ENCODE measurements at places on chromosomes 12 and 14.

GRCh38 chr12:99498756-99499155, 148.8 kb upstream of the GARIN6 start:
- no peak for DNase-seq

DNA sequence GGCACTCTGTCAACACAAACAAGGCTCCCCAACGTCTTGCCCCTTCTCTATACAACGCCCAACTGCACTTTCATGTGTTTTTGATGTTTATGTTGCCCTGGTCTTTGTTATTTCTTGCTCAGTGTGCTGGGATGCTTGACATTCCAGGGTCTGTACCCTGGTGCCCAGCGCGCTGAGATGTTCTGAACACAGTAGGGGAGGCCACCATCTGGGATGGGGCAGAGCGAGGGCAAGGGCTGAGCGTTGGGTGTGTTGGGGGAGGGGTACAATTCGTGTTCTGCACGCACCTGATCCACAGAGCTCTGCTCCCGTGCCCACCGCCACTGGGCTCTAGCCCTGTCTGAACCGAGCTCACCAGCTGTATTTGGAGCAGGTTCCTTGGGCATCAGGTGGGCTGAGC, 52.9 kb downstream of the ISCA2 start:
- DNase-seq: no peak

DNA sequence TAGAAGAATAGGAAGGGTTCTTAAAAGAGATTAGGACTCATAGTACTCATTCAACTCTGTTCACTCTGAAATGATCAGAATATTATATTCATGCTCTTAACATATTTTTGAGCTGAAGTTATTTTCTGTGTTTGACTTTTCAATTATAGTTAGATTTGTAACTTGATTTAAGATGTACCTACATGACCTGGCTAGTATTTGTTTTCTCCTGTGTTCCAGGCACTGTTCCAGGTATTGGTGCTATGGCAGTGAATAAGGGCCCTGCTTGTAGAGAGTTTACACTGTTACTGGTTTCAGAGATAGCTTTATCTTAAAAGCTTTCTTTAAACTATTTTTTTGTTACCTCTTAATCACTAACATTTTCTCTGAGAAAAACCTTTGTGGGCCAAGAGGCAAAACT, 19.1 kb upstream of the SLC17A8 start:
- DNase-seq: no peak

- no peak for DNase-seq
These were observed 89.8 kb downstream of the BTG1 start for GRCh38 chr12:92055877-92056276.

DNA sequence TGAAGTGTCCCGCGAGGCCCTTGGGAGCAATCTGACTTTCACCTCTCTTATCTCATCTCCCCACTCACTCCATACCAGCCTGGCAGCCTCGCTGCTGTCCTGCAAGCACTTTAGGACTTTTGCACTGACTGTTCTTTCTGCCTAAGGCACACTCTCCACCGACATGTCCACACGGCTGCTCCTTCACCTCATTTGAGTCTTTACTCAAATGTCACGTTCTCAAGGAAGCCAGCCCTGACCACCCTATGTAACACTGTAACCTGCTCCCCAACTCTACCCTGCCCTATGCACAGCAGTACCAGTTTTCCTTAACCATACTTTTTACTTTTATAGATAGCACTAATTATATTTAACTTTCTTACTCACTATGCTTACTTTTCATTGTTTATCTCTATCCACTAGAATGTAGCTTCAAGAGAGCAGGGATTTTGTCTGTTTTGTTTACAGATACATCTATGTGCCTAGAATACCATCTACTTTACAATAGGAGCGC, 32.0 kb downstream of the PRKD1 start:
- no peak for DNase-seq

DNA sequence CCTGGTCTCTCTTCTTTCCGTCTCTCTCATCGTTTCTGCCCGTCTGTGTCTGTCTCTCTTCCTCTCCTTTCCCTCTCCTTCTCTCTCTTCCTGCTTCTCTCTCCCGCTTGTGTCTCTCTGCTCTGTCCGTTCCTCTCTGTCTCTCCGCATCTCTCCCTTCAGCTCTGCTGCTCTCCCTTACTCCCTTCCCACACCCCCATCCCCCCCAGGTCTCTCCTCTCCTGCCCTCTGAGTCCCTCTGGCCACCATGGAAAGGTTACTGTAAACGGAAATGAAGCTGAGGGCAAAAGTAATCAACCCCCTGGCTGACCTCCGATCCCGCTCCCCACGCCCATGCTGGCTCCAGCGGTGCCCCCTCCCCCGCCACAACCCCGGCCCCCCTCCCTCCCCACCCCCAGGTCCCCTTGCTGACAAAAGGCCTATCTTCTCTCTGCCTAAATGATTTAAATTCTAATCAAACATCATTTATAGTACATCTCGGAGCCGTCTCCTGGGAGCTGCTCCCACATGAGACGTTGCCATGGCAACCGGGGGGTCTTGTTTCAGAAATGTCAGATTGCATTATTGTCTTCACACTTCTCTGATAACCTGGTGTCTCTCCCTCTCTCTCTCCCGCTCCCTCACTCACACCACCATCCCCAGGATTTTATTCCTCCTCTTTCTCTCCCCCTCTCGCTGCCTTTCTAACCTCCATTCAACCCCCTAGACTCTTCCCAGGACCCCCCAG, 203.8 kb downstream of the RBM19 start:
- DNase-seq: no peak

- DNase-seq: no peak
These were observed 652 bp downstream of the RFLNA start for GRCh38 chr12:124295431-124296058.

GRCh38 chr12:49825360-49825970, 2.7 kb downstream of the NCKAP5L start:
- DNase-seq: no peak

DNA sequence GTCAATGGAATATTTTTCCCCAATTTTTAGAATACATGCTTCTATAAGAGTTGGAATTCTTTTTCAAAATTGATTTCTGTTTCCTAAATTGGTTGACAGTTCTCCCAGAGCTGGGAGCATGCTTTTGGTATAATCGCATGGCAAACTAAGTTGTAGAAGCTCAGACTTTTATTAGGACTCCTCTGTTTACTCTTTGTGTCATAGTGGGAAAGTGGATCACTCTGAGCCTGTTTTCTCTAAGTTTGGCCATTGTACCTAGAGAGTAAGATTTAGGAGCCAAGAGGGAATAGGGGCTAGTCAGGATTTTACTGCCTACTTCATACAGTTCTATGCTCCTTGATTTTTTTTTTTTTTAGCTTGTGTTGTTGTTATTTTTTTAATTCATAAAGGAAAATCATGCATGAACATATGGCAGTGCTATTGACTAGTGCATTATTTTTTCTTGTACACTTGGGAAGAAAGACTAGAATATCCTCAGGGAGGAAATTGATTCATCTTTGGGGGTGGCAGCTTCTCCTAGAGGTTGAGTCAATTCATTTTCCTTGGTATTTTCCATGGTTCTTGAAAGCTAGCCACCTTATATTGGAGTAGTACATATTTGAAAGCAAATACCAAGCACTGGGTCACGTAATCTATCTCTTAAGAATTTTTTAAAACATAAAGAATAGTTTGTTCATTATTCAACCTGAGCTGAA, 77.7 kb upstream of the TRAF3 start:
- no peak for DNase-seq
